ENCODE measurements at places on chromosomes 16 and 17. TPM values are rescaled to one million over a fixed set of nuclear protein-coding genes. Genes with fewer than 3 reads are reported as not detected.

DNA sequence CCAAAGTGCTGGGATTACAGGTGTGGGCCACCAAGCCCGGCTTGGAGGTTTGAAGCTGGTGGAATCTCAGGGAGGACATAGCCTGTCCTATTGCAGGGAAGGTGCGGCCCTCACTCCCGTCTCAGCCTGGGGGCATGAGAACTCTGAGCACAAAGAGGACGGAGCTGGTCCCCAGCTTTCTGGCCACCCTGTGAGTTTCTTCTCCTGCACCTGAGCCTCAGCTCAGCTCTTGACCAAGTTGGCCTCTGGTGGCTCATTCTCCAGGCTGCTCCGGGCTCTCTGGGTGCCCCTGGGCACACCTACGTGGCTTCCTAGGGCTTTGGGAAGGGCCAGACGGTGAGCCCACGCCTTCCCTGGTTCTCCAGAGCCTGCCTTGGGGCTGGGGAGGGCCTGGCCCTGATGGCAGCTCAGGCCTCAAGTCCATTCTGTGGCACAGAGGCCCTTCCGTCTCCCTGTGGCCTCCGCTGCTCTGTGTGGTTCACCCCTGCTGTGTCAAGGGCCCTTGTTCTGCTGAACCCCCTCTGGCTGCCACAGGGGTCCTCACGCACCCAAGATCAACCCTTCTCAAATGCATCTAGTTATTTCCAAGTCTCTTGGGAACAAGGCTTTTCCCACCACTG, 6.9 kb upstream of the FASN start:
- DNase-seq, result no peak

DNA sequence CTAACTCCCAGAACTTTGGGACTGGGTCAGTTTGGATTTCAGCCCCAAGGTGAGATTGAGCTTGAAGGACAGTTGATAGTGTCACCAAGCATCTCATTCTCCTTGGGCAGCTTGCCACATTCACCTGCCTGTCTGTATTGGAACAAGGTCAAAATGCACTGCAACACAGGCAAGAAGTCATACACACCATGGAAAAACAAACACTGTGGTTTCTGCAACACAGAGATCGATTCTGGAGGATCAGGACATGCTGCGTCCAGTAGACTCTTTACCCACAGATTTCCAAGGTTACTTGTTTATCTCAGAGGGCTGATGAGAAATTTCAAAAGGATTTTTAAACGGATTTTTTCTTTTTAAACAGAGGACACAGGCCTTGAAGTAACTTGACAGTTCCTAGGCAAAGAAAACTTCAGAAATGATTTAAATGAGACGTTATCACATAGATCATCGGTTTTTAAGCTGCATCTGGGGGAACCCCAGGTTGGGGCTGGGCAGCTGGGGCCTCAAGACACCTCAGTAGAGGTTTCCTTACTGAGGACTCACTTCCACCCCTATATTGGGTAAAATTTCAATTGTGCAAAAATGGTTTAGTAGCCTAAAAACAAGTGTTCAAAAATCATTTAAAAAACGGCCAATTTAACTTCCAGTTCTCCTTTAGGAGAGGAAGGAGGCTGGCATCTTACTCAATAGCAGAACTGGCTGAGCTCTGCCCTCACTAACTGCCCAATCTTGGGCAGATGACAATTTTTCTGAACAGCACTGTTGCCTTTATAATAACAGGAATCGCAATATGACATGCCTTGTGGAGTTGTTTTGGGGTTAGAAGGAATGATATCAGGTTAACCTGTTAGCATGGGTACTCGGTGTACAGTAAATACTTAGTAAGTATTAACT, 299.3 kb downstream of the XYLT1 start:
- DNase-seq, result no peak

CCL4 gene
- total RNA-seq, result not detected

DNA sequence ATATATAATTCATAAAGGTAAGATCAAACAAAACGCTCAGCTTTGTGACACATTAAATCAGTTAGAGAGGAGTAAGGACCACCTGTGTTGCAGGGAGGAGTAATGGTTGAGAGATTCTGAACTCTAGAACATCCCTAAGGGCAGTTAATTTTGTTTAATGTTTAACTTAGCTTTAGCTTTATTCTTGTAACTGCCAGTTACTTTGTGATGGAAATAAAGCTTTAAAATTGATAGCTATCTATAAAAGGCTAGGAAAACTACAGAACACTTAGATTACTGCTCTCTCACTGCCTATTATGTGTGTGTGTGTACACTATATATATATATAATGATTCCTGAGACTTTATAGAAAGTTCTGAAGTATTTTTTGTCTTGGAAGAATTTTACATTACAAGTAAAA, 37.8 kb downstream of the PTRH2 start:
- no peak for DNase-seq

DNA sequence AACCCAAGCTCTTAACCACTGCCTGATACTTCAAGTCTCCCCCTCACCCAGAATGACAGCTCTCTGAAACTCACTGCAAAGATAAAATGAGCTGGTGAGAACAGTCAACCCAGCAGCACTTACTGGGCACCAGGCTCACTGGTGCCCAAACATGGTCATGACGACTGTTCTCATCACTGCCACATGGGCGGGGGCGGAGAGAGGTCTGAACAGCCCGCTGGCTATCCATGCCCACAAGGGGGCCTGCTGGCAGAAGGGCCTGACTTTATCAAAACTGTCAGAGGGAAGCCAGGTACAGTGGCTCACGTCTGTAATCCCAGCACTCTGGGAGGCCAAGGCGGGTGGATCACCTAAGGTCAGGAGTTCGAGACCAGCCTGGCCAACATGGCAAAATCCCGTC, 4.0 kb downstream of the MYBBP1A start:
- no peak for DNase-seq

GRCh38 chr17:50626037-50626574, 8.6 kb upstream of the ABCC3 start:
- peak; percentile 75 for DNase-seq

EFCAB5 gene
- 0.96 TPM for total RNA-seq

MT2A gene
- 2,490 TPM for total RNA-seq

GRCh38 chr16:50282955-50283631, 16.7 kb downstream of the ADCY7 start:
- DNase-seq, result no peak

- DNase-seq, result no peak
These were observed 67.2 kb downstream of the RPTOR start for GRCh38 chr17:80611816-80612215.

CCL7 gene
- not detected for total RNA-seq

GRCh38 chr16:24668481-24669061, 60.9 kb upstream of the TNRC6A start:
- DNase-seq, result no peak

- no peak for DNase-seq
These were observed 3.6 kb downstream of the CBX8 start for GRCh38 chr17:79792984-79793923.

- no peak for DNase-seq
These were observed 73.5 kb downstream of the FOXL1 start for GRCh38 chr16:86651823-86652222.

DNA sequence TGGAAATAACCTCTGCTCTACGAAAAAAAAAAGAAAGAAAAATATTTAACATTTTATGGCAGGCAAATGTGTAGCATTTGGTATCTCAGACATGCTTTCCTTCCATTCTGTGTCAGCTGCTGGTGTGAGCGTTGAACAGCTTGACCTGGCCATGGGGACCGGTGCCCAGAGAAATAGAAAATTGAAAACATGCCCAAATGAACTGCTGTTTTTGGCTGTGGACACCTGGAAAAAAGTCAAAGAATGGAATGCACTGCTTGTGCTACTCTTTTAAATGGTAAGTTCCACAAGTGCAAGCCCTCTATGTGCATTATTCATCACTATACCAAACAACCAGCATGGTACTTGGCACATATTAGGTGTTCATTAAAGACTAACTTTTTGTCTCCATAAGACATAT, 127.2 kb downstream of the CDH8 start:
- DNase-seq, result no peak

GRCh38 chr17:57080718-57081117, 4.3 kb upstream of the AKAP1 start:
- peak; percentile 2 for DNase-seq

DNA sequence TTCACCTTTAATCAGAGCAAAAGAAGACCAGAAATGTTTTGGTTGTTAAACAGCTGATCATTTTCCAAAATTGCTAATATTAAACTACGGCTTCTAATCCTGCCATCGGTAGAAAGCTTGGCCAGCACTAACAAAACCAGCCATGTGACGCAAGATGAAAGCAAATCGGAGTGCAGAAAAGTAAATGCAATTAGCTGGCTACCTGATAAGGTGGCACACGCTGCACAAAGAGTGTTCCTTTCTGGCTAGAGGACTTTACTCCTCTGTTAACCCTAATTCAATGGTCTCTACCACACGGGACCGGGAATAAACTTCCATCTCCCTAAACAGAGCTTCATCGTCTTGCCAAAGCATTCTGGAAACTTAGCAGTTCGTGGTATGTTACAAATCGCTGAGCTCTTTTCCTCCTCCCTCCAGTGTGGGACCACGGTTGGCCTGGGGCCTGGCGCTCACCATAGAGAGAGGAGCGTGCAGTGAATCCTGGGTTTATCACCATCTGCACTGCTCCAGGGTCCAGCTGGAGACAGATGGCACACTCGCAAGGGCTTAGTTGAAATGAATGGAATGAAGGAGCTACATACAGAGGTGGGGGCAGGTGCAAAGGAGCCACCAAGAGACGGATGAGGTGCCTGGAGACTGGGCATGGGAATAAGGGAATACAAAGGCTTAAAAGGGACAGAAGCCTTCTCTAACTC, 10.1 kb upstream of the COG1 start:
- no peak for DNase-seq

- no peak for DNase-seq
These were observed 46.4 kb downstream of the TNFRSF13B start for GRCh38 chr17:16925461-16926060.

EVPLL gene
- 0.88 TPM for total RNA-seq

SCGB1C2 gene
- total RNA-seq, result not detected

DNA sequence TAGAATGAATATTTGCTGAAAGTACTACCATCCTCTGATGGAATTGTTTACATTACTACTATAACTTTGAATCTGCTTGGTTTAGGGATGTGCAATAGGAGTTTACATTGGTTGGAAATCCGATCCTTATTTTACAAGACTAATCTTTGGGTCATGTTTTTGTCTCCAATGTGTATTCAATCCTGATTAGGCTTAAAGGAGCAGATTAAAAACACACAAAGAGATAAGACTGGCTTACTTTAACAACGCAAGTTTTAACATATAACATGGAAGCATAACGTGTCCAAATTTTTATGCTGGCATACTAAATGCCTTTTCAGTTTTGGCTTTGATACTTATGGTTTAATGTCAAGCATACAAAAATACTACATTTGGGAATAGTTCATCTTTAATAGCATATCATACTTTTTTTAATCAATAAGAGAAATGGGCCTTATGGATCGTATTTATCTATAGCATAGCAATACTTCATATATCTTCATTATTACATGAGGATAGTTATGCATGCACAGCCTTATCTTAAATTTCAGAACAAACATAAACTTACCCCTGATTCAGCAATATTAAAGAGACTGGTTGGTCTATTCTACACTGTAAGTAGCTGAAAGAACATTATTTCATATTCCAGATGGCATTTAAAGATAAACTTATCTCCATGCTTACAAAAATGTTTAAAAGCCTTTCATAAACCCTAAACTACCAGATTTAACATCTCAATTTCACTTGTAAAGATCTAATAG, 69.9 kb upstream of the NACA2 start:
- no peak for DNase-seq

ACSM2B gene
- not detected for total RNA-seq

HOXB8 gene
- total RNA-seq, result not detected

GRCh38 chr16:526181-527014, 1.1 kb upstream of the CAPN15 start:
- peak; percentile 36 for DNase-seq

DNA sequence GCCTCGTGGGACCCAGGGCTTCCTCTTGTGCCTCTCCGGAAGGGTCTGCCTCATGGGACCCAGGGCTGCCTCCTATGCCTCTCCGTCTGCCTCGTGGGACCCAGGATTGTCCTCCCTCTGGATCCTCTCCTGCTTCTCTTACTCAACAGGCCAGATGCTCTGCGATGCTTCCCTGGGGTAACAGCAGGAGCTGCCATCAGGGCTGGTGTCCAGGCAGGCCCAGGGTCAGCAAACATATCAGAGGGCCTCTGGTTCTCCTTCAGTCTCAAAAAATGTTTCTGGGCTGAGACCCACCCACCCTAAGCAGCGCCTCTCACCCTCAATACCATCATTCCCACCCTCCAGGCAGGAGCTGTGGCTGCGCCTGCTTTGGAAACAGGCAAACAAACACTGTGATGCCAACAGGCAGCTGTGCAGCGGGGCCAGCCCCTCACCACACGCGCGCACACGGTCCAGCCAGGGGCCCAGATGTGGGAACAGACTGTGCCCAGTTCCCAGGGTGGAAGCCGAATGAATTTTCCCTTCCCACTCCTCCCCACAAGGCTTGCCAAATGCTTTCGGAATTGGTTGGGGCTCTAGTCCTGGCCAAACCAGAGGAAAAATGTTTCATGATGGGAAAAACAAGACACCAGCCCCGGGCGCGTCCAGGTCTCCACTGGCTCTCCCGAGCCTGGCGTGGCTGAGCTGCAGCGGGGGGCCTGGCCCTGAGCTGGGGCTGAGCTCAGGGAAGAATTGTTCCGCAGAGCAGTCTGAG, 11.3 kb downstream of the TIMM22 start:
- no peak for DNase-seq

- DNase-seq, result peak; percentile 42
These were observed 15.6 kb upstream of the ZFPM1 start for GRCh38 chr16:88437367-88437964.

OR1A1 gene
- not detected for total RNA-seq

DNA sequence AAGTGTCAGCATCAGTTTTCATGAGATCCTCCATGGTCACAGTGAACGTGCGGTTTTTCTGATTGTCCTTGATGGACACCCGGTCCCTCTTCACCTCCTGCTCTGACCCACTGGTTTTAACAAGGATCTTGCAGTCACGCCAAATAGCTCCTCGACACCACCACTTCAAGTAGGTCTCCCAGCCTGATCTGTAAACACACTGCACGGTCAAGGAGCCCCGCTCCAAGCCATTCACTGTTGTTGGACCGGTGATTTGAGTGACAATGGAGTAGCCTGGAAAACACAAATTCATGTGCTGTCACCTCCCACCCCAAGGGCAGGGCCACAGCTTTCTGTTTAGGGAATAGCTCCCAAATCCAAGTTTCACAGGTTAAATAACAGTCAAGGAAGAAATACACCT, 8.2 kb downstream of the CD300LF start:
- no peak for DNase-seq

DNA sequence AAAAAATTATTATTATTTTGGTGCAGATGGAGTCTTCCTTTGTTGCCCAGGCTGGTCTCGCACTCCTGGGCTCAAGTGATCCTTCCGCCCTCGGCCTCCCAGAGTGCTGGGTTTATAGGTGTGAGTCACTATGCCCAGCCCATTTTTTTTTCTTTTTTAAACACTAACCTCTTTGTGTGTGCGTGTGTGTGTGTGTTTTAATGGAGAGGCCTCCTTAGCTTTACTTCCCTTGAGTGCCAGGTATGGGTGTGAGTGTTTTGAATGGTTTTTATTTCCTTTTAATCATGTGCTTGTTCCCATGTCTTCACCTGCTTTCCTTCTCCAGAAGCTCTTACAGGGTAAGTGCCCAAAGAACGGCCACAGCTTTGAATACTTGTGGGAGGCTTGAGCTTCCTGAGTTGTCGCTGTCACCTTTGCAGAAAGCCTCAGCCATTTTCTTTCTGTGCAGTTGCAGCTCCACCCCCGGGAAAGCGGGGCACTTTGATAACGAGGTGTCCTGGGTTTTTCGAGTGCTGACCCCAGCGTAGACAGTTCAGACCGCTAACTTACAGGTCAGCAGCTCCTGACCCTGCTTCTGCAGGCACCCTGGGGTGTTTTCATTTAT, 22.6 kb downstream of the AKAP1 start:
- peak; percentile 73 for DNase-seq

QRICH2 gene
- 0.56 TPM for total RNA-seq

GRCh38 chr17:57284984-57285646, 28.8 kb downstream of the MSI2 start:
- DNase-seq, result no peak

HSF5 gene
- total RNA-seq, result not detected

Measured in MCF 10A (cell line).